ENCODE measurements at places on chromosomes 12 and 14.

DNA sequence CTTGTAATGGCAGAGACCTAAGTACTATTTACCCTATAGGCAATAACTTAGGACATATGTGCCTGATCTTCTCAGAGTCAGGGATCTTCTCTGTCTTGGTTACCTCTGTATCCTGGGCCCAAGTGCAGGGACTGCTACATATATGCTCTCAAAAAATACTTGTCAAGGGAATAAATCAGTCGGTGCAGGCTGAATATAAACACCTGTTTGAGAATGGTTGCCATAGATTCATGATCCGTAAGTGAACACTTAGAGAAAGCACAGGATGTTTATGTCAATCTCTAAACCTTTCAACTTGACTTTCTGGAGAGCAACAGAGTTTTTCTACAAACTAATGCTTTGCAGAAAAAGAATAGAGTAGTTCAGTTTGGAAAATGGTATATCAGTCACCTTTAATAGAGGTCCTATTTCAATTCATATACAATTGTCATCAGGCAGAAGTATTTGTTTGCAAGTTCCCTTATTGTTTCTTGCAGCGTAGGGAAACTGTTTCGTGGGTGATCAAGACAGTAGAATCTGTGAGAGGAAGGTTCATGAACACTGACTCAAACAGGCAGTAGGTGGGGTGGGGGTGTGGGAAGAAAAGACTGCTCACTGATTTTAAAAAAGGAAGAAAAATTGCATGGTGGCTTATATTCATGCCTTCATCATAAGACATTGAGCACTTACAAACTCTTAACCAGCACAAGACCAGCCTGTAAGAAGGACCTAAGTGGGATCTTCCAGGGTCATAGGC, 6.0 kb upstream of the UBE2N start:
- no peak for DNase-seq

GRCh38 chr12:98998697-98999299, 353.7 kb downstream of the APAF1 start:
- peak; percentile 21 for DNase-seq

DNA sequence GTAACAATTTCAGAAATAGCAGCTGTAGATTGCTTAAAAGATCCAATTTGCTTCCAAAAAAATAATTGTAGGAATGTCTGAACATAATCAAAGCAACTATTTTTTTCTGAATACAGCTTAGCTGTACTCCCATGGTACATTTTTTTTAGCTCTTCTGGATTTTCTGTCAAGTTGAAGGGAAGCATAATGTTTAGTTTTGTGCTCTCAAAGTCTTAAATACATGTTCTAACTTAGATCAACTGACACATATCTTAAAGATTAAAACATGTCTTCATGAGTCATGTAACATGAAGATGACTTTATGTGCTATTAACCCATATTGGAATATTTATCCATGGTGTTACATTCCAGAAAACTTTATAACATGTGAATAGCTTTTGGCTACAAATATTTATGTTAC, 255.7 kb downstream of the BTG1 start:
- no peak for DNase-seq

DNA sequence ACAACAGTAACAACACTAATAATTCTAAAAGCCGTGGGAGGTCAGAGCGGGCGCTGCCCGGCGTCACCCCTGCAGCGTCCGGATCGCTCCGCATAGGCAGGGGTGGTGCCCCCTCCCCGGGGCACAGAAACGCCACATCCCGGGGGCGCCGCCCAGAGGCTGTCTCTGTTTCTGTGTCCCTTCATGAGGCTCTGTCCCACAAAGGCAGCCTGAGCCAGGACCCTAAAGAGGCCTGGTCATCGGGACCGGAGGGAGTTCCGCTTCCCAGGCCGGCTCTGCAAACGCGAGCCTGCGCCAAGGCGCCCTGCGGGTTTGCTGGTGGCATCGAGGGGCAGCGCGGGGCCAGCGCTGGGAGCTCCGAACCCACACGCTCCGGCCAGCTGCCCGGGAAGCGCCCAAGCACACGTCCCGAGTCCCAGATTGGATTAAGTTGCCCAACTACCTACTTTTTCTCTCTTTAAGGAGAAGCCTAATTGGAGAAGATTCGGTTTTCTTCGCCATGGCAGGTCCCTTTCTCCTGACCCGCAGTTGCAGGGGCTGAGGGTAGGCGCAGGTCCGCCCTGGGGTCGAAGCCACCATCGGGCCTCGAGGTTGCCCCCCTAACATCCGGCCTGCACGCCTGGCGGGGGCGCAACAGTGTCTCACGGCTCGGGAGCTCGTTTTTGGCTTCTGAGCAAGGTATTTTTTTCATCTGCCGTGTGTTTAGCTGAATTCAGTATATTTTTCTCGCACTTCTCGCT, 421.7 kb downstream of the VRK1 start:
- DNase-seq, result no peak

DNA sequence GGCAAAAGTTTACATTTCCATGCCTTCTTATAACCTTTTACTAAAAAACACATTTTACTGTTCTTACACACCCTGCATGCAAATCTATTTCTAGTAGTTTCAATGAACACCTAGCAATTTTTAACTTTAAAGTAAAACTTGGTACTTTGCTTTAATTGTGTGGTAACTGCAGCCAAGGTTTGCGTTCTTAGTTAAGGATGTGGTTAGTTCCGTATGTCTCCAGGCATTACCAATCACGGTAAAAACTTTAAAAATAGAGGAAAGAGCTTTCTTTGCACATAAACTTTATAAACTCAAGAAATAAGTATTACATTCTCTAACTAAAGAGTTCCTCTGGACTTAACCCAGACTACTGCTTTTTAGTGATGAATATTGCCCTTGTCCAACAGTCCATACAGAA, 795.2 kb downstream of the SLC16A7 start:
- DNase-seq, result no peak

- DNase-seq, result peak; percentile 54
These were observed 123.6 kb downstream of the SCN8A start for GRCh38 chr12:51714666-51715065.

- DNase-seq, result no peak
These were observed 90.3 kb downstream of the DUSP6 start for GRCh38 chr12:89261982-89262381.

DNA sequence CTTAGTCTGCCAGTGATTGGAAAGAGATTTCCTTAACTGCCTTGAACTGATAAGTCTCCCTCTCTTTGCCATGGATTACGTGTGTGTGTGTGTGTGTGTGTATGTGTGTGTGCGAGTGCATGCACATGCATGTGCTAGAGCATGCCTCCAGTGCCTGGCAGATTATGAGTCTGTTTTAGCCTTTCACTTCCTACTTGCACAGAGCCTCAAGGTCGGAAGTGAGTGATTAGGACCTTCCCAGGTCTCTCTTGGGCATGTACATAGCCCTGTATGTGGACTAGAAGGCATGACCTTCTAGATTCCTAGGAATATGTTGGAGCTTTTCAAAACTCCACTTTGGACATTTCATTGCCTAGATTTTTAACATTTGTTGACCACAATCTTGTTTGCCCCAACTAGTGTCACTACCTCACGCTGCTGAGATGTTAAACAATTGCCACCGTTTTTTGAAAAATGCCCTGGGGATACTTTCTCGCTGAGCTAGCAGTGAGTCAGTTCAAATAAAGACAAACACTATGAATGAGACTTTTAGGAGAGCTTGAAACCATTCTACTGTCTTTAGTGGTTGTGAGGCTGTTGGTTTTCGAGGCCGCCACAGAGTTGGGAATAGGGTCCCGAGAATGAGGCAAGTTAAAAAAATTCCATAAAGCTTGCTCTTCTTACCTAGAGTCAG, 28.2 kb downstream of the KIAA0586 start:
- DNase-seq, result no peak

GRCh38 chr12:99453836-99454538, 193.6 kb upstream of the GARIN6 start:
- no peak for DNase-seq

DNA sequence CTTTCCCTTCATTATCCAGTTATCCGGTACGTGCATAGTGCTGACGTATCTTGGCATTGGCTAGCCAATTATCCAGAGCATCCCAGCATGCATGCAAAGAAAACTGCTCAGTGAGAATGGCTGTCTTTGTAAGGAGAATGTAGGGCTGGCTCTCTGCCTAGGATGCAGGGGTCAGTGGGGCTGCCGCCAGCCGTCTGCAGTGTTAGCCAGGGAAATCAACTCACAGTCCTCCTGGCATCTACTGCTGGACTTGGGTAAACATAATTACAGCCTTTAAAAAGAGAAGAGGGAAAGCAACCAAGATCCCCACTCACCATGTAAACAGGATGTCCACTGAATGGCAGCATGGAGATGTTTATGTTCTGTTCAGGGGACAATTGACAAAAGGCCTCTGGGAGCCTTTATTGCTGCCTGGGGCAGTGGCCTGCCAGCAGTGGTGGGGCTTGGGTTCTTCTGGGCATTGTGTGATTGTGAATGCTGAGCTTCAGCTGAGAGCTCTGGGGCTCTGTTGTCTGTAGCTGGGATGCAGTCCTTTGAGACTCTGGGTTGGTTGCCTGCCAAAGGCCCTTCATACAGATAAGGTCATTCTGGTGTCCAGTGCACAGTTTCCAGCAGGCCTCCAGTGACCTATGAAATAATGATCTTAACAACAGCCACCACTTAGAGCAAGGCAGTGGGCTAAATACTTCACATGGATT, 121.8 kb downstream of the TBC1D30 start:
- no peak for DNase-seq

GRCh38 chr14:105068818-105069217, 3.6 kb upstream of the GPR132 start:
- no peak for DNase-seq

- no peak for DNase-seq
These were observed 1.1 kb downstream of the ATN1 start for GRCh38 chr12:6928703-6929407.

DNA sequence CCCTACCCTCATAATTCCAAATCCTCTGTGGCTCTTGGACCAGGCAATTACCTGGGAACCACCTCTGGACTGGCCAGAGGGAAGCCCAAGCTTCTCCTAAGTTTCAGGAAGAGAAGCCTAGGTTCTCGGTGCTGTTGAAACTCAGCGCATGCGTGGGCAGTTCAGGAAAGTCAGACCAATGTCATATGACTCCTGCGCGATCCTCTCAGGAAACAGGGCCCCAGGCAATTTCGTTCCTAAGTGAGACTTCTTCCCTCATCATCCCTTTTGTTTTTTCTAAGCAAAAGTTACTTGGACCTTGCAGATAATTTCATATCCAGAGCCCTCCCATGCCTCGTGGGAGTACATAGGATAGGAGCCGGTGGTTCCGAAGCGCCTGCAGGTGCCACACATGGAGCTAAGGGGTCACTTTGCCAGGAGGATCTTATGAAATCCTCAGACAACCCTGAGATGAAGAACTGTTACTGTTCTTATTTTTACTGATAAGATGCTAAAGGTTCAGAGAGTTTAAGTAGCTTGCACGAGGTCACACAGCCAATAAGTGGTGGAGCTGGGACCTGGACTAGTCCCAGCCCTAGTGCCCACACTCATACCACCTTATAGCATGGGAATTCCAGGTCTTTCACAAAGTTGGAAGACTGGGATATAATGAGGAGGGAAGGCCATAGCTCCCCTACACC, 168.2 kb downstream of the ZFP36L1 start:
- DNase-seq, result no peak

Data from GM04504 (cell line).